Fibroblast of skin of left quadriceps (primary cell): ENCODE measurements at places on chromosomes 2 and 18.
A peak's percentile ranks its signal among the peaks of the same experiment; 100 is the strongest.

GRCh38 chr2:19580830-19581229 is 222.4 kb upstream of the OSR1 start:
- no peak for DNase-seq

- DNase-seq, result peak; percentile 54
These were observed 765 bp upstream of the ING5 start for GRCh38 chr2:241701149-241701398.

GRCh38 chr2:58569475-58570185 is 328.5 kb upstream of the FANCL start:
- DNase-seq, result no peak

- no peak for DNase-seq
These were observed 65.8 kb upstream of the RIOK3 start for GRCh38 chr18:23387265-23387664.

DNA sequence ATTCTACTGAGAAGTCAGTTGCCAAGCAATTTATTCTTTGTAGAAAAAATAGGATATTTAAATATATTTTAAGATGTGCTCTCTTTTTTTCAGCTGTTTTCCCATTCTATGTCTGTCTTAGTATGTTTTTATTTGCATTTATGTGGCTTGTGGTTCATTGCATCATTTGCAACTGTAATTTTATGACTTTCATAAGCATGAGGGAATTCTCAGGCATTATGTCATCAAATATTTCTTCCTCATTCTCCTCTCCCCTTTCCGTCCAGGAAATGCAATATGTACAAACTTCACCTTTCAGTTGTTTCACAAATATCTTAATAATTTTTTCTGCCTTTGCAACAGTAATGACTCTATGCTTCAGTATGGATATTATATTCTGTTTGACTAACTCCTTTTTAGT is 560.2 kb upstream of the LRATD1 start:
- DNase-seq, result peak; percentile 1

GRCh38 chr18:11998193-11998592 is 16.9 kb downstream of the IMPA2 start:
- no peak for DNase-seq

GRCh38 chr2:134276381-134277172 is 22.7 kb downstream of the MGAT5 start:
- DNase-seq, result no peak

DNA sequence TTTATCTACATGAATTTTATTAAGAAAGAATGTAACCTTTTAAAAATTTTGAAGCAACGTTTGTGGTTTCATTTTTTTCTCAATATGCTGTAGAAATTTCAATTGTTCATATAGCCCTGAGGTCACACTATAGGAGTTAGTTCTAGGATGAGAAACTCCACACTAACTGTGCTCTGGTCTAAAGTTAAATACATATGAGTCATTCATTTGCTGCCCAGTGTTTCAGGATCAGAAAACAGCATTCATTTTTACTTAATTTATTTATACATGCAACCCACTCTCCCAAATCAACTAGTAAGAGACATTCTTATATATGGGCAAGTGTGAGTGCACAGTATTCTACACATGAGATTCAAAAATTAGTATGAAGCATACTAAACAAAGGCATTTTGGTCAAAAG is 137.9 kb downstream of the DOCK10 start:
- DNase-seq, result no peak

- peak; percentile 64 for DNase-seq
These were observed 13.1 kb downstream of the GNLY start for GRCh38 chr2:85707304-85707703.

DNA sequence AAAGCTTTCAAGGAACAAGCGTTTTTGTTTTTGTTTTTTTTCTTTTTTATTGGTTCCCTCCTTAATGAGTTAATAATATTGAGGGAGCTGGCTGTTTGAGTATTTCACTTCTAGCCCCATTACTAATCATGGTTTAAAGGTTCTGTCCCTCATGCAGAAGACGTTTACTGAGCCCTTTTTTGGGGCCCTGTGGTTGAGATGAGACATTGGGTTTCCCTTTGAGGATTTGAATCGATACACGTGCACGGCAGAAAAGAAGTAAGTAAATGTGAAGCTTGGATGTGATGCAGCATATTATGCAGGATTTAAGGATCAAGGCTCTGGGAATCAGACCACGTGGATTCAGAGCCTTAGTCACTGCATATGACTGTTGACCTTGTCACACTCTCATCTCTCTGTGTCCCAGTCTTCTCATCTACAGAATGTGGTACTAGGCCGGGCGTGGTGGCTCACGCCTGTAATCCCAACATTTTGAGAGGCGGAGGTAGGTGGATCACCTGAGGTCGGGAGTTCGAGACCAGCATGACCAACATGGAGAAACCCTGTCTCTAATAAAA is 1.0 kb upstream of the CHST10 start:
- no peak for DNase-seq

DNA sequence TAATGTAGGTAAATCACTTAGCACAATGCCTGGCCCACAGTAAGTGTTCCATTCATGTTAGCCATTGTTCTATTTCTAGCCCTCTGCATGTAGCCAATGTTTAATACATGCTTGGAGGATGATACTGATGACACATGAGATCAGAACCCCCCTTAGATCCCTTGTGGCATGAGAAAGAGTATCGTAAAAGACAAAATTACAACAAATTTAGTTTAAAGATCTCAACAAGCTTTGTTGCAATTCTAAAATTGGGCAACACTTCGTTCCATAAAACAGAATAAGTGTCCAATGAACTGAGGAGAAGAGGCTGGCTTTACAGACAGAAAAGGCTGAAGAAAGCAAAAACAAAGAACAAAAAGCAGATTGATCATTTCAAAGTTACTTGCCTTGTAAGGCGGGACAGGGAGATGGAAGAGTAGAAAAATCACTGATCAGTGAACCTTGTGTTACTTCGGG is 148.7 kb upstream of the SLC1A4 start:
- no peak for DNase-seq

DNA sequence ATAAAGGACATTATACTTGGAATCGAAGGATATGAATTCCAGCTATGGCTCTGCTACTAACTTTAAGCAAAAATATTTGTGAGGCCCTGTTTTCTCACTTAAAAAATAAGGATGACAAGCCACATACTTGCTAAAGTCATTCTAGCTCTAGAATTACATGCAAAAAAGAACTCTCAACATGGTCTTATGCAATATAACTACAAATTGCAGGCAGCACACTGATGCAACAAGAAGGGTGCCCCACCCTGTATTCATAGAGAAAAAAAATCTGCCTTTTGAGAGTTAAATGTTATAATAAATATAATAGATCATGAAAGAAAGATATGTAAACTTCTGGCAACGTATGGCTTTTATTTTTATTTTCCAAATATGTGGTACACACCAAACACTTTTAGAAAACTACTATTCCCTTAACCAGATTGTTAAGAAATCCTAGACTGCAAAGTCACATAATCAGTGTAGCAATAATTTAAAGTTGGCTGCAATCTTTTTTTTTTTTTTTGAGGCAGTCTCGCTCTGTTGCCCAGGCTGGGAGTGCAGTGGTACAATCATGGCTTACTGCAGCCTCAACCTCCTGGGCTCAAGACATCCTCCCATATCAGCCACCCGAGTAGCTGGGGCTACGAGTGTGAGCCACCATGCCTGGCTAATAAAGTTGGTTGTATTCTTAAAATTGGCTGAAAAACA is 40.2 kb upstream of the WDSUB1 start:
- DNase-seq, result peak; percentile 29

DNA sequence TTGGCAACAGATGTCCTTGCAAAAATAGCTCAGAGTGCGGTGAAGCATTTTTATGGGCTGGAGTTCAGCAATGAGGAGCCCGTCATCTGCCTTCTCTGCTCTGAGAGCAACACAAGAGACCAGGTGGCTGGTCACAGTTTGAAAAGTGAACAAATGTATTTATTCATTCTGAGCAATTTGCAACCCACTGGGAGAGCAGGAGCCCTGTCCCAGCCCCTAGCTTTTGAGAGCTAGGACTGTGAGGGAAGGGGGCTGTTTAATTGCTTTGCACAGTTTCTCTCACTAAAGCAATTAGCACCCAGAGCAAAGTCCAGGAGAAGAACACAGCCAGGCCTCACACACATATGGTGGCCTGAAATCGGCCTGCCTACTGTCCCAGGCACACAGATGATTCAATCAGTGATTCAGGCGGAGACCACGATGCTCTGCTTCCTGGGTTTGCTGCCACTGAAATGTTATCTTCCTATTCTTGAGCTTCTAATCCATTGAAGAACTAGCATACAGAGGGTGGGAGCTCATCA is 646.1 kb upstream of the ACVR2A start:
- DNase-seq, result no peak

- no peak for DNase-seq
These were observed 395.1 kb downstream of the FBXO15 start for GRCh38 chr18:73752546-73752945.

DNA sequence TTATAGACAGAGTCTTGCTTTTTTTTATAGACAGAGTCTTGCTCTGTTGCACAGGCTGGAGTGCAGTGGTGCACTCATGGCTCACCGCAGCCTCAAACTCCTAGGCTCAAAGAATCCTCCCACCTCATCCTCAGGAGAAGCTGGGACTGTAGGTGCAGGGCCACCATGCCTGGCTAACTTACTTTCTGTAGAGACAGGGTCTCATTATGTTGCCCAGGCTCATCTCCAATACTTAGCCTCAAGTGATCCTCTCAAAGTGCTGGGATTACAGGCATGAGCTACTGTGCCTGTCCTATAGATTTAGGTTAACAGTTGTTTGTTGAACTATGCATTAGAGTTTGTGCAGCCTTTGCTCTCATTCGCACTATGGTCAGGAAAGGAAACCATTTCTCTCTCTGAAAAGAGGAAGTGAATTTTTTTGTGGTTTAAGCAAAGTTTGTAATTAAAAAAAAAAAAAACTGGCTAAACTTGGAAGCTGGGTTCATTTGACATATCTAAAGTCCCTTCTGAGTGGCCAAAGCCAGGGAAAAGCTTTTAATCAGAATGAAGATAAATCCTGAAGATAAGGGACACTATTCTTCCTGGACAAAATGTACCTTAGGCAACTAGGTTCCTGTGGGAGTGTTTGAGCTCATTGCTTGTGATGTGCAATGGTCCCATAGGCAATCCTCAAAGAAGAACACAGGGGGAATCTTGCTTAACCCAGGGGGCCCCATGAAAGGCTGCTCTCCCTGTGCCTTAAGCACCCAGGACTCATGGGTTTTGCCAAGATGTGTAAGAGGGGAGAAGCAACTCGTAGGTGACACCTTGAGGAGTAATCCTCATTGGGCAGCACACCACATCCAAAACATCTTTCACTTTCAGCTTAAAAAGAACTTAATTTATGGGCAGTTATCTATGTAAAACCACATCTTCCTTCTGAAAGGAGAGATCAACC is 201.7 kb downstream of the MREG start:
- DNase-seq, result no peak

GRCh38 chr2:188865681-188866080 is 108.5 kb upstream of the COL3A1 start:
- DNase-seq, result no peak

DNA sequence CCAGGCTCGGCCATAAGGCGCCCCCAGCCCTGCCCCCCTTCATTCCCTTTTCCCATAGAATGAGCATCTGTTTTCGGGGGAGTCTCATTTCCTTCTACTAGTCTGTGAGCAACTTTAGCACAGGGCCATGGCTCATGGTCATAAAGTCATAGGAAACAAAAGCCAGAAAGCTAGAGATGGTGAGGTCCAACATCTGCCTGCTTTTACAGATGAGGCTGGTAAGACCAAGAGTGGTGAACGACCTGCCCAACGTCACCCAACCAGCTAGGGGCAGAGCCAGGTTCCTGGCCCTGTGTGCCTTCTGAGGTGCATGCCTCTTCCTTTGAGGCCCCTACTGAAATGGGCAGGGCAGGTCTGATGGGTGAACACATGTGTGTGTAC is 212.7 kb downstream of the DYSF start:
- no peak for DNase-seq

- no peak for DNase-seq
These were observed 40.2 kb downstream of the MBP start for GRCh38 chr18:77092104-77093066.

- DNase-seq, result no peak
These were observed at the start of gene CCDC68 for GRCh38 chr18:54958704-54959625. Gene CCDC68 (minus strand): TSS chr18:54959461. CDS start chr18:54942791, 16,670 bp downstream.

DNA sequence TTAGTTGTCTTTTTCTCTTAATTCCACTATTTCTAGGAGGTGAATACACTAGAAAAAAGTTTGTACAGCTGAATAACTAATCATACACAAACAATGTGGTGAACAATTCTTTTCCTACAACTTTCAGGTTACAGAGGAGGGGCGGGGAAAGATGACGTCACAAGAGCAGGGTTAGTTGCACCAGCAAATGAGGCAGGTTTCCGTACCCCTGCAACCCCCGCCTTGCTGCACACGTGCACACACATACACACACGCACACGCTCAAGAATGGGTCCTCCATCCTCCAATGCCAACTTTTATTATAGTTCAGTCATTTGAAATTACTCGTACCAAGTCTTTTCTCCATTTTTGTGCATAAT is 122.8 kb downstream of the ARL4C start:
- no peak for DNase-seq

- DNase-seq, result no peak
These were observed 54.1 kb upstream of the RAB6C start for GRCh38 chr2:129925381-129925780.

- DNase-seq, result no peak
These were observed 132.8 kb upstream of the SP5 start for GRCh38 chr2:170582313-170582712.

DNA sequence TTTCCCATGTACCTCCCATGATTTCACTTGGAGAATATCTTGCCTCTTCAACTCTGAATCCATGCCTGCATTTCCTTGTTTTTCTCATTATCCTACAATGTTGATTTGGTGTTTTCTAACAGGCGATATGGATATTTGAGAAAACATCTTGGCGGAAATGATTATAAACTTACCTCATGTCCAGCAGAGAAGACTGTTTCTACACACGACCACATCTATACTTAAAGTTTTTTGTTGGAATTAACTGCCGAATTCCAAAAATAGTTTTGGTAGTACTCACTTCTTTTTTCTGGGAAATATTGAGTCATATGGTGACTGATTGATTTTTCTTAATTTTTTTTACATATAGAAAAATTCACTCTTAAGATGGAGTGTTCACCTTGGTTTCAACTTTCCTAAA is 41.4 kb upstream of the TMEFF2 start:
- peak; percentile 44 for DNase-seq

DNA sequence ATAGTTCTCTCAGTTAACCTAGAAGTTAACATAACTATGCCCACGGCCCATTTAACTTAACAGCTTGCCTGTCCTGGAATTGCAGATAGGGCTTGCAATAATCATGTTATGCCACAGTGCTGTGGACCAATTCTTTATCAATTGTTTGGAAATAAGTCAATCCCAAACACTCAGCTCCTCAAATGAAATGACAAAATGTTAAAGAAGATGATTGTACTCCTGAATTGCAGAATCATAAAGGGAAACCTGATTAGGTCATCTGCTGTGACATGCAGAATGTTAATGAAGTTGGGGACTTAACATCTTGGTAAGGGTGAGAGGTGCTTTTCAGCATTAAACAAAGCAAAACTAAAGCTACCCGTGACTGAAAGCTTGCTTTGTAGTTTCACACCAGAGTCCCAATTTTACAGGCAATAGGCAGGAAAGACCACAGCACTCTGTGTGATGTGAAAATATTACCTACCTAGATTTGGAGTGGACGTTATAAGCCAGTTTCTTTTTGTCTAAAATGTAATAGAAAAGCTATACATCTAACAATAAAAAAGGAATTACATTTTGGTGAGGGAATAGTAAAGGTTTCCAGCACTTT is 364.0 kb downstream of the GPD2 start:
- DNase-seq, result no peak
